SK-N-SH (cell line): ENCODE measurements at places on chromosomes 7 and 10. TPM values are rescaled to one million over a fixed set of nuclear protein-coding genes. Genes with fewer than 3 reads are reported as not detected.
A peak's percentile ranks its signal among the peaks of the same experiment; 100 is the strongest.

Gene MMD2
- polyA plus RNA-seq, result not detected in 2 replicates

DNA sequence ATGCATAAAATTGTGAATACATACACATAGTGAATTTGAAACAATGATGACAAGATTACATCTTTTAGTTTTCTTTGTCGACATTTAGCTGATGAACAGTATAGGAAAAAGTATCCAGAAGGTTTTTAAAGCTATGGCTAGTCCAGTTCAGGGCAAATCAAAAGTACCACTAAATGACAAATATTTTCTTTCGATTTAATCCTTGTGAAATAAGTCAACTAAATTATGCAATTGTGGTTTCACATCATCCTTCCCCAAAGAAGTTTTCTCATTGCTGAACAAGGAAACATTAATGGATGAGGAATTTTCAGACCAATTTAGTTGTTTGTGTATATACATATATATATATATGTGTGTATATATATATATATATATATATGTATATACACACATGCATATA, 774.0 kb downstream of the DNAJB9 start:
- H3K4me3 ChIP-seq, result no peak overlapping the region
- no peaks in the 10 kb centered on the region for H3K4me1 ChIP-seq
- DNase-seq, result no peak
- no peaks in the 10 kb centered on the region for H3K36me3 ChIP-seq
- H3K27ac ChIP-seq, result no peak overlapping the region

GRCh38 chr7:138943061-138943460, 38.1 kb downstream of the KIAA1549 start:
- no peaks in the 10 kb centered on the region for H3K27me3 ChIP-seq
- no peak overlapping the region for H3K27ac ChIP-seq
- no peak overlapping the region for H3K4me3 ChIP-seq
- H3K36me3 ChIP-seq, result no peaks in the 10 kb centered on the region

- no peaks in the 10 kb centered on the region for H3K4me1 ChIP-seq
- DNase-seq, result no peak
- no peak overlapping the region for H3K27ac ChIP-seq
- H3K27me3 ChIP-seq, result no peaks in the 10 kb centered on the region
Measured at GRCh38 chr10:17888189-17888588, 63.5 kb upstream of the SLC39A12 start.

DNA sequence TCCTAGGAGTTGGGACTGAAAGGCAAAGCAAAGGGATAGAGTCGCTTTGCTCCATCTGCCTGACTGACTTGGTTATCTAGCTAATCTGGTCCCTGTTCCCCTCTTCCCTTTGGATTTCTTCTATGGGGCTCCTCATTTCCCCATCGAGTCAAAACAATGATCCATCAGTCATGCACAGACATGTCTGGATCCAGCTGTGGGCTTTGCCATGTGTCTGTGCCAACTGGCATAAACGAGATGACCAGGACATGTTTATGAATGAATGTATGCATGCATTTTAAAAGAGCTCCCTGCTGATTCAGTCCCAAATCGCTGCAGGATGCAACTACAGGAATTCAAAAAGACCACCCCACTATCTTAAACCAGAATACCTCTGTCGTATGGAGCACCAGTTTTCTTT, 122.0 kb downstream of the ARL4A start:
- H3K4me1 ChIP-seq, result no peaks in the 10 kb centered on the region
- no peaks in the 10 kb centered on the region; the same call in 1 of the 2 replicates for H3K27me3 ChIP-seq
- H3K4me3 ChIP-seq, result no peak overlapping the region

- no peaks in the 10 kb centered on the region for H3K36me3 ChIP-seq
- DNase-seq, result no peak
- no peak overlapping the region for H3K4me3 ChIP-seq
Measured at GRCh38 chr10:71795248-71795647, 21.9 kb upstream of the VSIR start.

Gene GRM3
- not detected in 2 replicates for polyA plus RNA-seq

DNA sequence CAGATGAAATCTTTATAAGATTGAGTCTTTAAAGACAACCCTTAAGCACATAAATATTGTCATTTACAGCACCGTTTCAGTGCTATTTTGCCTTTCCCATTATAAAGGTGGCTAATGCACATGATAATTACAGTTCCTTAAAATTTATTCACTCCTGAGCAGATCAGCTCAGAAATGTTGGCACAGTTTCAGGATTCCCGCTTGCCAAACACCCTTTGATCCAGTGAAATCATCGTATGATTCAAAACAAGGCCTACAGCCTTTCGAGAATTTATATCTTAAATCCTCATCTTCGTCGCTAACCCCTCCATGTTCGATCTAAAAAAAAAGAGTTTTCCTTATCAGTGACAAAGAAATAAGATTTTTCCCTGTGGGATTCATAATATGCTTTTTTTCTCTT, 14.1 kb upstream of the SOSTDC1 start:
- DNase-seq, result no peak
- no peaks in the 10 kb centered on the region for H3K4me1 ChIP-seq
- no peak overlapping the region for H3K27ac ChIP-seq
- H3K4me3 ChIP-seq, result no peak overlapping the region

DNA sequence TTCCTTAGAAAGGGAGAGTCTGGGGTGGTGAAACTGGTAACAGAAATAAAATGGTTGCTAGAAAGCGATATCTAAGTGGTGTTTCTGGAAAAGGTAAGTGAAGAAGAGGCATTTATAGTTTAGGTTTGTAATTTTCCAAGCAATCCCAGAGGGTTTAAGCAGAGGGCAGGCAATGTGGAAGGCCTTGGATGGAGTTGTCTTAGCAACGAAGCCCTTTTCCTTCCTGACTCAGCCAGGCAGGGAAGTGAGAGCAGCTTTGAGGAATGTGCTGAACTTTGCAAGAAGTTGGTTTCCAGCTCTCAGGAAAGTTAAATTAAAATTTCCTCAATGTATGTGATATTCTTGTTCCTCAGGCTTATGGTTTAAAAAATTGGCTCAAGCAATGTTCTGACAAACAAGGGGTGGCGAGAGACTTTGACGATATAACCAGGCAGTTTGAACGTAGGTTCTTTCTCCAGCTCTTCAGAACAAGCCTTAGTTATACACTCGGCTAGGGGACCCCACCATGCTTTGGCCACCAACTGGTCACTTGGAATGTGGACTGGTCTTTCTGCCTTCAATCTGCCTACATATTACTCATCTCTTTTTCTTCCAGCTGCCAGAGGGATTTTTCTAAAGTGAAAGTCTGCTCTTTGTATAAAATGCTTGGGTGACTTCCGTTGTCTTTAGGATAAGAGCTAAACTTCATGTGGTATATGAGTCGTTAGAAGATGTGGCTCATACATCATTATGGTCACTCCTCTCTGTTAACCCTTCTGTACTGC, 66.9 kb upstream of the SLC25A13 start:
- H3K27me3 ChIP-seq, result no peaks in the 10 kb centered on the region
- H3K4me3 ChIP-seq, result no peak overlapping the region
- peak overlapping the region; percentile 88 for H3K27ac ChIP-seq

Gene RAB18
- polyA plus RNA-seq, result 10.2 and 13.6 TPM in 2 replicates
